ENCODE measurements at places on chromosomes 1 and 21. TPM values are rescaled to one million over a fixed set of nuclear protein-coding genes. Genes with fewer than 3 reads are reported as not detected.

DNA sequence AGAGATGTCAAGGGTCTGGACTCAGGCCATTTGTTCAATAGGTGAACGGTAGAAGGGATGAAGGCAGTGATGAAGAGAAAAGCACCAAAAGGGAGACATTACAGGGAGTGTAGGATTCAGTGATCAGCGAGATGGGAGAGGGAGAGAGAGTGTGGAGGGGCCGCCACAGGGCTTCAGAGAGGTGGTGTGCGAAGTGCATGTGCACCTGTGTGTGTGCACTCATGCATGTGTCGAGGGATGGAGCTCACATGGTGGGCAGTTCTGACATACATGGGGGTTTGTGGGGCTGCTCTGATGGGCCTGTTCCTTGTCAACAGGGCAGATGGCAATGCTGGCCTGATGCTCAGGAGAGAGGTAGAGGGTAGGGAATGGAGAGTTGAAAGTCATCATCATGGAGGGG lies 11.4 kb upstream of the KCNA2 start:
- DNase-seq: no peak

DNA sequence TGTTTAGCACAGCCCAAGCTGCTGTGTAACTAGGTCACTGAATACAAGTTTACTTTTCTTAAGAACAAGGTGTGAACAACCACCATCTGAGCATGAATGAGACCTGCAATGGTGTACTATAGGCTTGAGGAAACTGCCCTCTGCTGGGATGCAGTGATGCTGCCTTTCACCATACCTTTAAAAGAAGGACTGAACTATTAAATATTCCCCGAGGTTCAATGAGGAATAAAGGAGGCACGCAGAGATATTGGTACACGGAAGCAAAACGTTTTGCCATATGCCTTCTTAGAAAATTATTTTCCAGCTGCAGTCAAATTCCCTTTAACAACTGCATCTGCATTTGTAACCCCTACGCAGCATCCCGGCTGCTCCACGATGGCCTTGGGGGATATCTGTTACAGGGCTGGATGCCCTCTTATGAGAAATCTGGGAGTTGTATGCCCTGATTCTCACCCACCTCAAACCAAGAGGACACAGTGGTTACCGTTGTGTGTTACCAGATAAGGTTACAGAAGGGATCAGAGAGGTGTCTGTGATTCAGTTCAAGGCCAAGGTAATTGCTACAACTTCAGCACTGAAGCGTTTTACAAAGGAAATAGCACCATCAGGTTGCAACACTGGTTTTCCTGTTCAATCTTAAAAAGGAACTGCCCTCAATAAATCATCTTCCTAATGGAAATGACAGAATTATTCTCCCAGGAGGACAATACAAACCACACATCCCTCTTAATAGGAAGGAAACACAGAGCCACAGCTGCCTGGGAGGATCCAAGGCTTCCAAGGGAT lies 470.5 kb downstream of the LTN1 start:
- DNase-seq: no peak

GRCh38 chr1:244102046-244102445 lies 51.0 kb downstream of the ZBTB18 start:
- no peak for DNase-seq

DNA sequence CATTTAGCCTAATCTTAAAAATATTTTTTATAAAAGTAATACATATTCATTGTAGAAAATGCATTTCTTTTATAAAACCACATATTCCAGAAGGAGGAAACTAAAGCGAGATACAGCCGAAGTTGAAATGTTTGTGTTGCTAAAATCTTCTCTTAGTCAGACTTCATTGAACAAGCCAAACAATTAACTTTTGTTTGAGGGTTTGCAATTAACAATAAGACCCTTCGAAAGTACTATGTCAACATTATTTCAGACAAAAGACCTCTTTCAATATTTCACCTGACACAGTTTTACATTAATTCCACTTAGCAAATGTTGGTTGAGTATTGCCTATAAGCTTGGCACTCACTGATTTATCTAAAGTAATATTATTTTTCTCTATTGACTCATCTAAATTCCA lies 354.0 kb upstream of the ADAMTS5 start:
- DNase-seq: no peak

- no peak for DNase-seq
Observed at GRCh38 chr1:87647430-87648177, 318.9 kb downstream of the LMO4 start.

DNA sequence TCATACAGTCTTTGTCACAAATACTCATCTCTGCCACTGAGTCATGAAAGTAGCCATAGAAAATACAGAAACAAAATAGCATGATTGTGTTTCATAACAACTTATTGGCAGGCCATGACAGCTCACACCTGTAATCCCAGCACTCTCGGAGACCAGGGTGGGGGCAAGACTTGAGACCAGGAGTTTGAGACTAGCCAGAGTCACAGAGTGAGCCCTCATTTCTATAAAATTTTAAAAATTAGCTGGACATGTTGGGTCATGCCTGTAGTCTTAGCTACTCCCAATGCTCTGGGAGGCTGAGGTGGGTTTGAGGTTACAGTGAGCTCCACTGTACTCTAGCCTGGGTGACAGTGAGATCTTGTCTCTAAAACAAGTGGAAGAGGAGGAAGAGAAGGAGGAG lies 411.1 kb downstream of the PCP4 start:
- DNase-seq: no peak

DNA sequence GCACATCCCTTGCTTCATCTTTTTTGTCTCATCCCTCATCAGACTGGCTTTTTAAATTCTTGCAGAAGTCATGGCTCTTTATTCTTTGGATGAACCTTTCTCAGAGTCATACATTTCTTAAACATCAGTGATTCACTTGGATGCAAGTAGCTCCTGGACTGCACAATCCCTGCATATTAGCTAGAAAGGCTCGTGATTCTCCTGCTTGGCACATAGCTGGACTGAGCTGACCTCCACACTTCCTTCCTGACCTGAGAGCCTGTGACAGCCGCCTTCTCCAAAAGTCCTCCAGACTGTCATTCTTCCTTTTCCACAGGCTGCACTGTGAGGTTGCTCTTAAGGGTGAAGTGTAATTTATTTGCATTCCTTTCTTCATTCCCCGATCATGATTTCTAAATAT lies 109.4 kb downstream of the RGL1 start:
- DNase-seq: no peak

GRCh38 chr1:42504535-42505128 lies 41.5 kb downstream of the CCDC30 start:
- no peak for DNase-seq

GRCh38 chr1:117652421-117652820 lies 46.6 kb downstream of the TENT5C start:
- DNase-seq: no peak

HOOK1 gene
- 10.7 TPM for total RNA-seq

DDX59 gene
- total RNA-seq: 12.6 TPM

PYHIN1 gene
- total RNA-seq: not detected

Measured in left ventricle myocardium superior (tissue), 1 donor.